ENCODE measurements at places on chromosomes 3 and 15.

GRCh38 chr3:42081838-42082473 is 9.2 kb upstream of the TRAK1 start:
- no peak for DNase-seq

DNA sequence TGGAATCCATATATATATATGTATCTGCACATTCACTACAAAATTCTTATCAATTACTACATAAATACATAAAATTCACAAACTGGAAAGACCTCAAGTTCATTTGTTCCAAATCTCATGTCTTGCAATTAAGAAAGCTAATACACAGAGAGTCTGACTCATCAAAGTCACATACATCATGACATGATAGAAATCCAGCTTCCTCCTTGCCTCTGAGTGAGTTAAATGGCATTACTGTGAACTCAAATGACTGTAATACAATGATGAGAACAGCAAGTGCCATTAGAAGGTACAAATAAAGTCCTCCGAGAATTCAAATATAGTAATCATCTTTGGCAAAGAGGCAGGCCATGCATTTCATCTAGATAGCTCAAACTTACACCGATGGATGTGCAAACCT is 55.1 kb upstream of the AGTR1 start:
- no peak for DNase-seq

DNA sequence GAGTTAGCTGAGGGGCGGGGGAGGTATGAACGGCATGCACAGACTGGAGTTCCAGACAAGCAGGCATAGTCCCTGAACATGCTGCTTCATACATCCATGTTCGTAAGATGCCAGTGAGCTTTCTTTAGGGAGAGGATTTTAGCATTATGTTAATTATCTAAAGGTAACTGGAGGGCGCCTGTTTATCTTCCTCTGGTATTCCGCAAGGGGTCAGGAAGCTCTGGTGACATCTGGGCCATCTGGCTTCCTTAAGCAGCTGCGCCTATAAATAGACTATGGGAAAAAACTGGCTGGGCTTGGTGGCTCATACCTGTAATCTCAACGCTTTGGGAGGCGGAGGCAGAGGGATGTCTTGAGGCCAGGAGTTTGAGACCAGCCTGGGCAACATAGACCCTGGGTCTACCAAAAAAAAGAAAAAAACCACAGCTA is 1.5 kb upstream of the FBXO22 start:
- no peak for DNase-seq

DNA sequence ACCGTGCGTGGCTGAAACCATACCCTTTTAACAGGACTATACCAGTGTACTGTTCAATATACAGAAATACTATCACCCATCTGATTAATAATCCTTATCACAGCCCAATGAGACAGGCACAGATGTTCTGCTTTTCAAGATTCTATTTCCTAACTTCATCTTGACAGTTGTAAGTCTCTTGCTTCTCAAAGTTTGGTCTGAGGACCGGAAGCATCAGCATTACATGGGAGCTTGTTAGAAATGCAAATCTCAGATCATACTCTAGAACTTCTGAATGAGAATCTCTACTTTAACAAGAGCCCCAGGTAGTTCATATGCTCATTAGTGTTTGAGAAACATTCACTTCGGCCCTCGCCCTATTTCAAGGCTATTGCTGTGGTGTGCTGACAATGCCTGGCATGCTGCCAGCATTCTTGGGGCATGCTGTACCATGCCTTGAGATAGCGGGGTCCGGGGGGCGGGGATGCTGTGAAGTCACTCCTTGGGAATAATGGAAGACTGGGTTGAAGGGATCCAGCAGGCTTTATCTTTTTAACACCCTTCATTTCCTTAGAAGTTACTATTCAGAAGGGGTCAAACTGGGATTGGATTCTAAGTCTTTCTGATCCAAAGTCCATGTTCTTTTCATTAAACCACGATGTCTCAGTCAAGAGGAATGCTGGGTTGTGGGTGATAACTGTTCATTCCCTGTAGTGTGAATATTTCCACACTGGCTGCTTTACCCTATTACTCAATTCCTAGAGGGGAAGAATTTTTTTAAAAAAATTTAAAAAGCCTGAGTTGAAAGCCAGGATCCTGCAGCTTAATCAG is 194.7 kb downstream of the LPP start:
- DNase-seq, result no peak

DNA sequence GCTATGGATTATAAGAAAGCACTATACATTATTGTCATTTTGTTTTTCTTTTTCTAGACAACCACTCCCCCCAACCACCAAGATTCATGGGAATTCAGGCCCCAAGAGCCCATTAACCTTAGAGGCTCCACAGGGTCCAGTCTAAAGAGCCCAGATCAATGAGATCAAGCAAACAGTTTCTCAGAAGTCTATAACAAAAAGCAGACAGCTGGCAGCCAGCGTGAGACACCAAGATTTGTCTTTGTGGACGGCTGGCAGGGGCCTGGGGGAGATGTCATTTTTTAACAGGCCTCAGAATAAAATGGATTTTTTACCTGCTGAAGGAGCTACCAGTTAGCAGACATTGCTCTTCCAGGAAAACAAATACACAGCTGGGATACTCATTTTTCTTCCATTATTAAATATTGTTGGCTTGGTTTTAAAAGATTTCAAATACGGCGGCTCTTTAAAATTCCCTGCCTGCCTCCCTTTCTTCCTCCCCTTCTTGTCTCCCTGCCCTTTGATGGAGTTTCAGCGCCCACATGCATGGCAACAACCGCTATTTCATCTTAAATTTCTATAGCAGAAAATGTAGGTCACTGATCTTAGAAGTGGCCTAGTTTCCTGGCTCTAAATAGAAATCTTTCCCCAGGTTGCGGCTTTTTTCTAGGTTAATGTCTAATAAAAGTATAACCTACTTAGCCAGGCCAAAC is 130.6 kb downstream of the FAM174B start:
- peak; percentile 34 for DNase-seq

DNA sequence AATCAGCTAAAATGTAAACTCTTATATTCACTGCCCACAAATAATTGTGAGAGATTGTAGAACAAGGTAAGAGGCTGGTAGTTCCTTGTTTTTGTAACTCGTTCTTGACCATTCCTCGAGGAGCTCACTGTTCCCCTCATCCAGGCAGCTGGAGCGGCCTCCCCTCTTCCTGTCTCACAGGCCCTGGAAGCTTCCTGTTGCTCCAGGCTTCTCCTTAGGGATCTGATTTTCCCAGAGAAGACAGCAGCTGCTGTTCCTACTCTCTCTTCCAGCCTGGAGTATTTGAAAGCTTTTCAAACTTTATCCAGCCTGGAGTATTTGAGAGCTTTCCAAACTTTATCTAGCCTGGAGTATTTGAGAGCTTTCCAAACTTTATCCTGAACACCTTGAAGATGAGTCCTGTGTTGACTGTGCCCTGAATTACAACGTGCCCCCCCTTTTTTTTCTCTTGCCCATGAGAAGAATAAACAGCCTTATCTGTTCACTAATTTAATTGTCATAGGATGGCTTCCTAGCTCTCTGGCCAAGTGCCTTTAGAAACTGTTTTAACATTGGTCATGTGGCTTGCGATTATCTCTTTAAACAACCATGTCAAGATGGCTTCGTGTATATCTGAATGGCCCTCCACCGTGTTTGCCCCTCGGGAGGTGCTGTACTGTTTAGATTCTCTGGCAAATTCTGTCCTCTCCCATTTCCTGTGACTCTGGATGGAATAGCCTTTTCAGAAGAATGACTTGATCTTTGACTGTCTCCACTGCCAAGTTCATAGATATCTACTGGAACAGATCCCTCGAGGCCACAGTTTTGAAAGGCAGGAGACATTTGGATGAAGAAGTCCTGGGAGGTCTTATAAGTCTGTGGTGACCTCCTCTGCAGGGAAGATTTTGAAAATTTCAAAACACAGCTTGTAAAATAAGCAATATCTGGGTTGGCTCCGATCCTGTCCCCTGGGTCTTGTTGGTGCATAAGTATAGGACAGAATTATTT is 4.8 kb downstream of the ADAMTSL3 start:
- DNase-seq, result no peak

- DNase-seq, result no peak
Observed at GRCh38 chr3:27971600-27971999, 249.5 kb upstream of the EOMES start.

GRCh38 chr15:98155356-98155755 is 194.9 kb downstream of the ARRDC4 start:
- DNase-seq, result no peak

GRCh38 chr3:185739264-185739701 is 85.6 kb downstream of the IGF2BP2 start:
- no peak for DNase-seq

GRCh38 chr3:110738531-110738930 is 333.1 kb upstream of the NECTIN3 start:
- DNase-seq, result no peak

DNA sequence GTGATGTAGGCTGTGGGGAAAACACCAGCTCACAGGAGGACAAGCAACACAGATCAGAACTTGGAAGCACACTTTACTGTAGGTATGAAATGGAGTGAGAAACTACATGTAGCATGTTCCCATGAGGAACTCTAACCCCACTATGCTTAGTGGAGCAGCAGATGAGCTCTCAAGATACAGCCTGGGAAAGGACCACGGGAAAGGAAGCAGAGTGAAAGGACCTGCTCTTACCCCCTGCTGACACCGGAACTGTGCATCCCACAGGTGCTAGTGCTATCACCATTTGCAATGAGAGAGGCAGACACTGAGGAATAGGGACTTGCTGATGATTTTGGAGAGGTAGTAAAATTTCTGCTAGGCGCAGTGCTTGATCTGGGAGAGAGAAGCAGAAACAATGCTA is 28.6 kb downstream of the USP4 start:
- DNase-seq, result no peak

DNA sequence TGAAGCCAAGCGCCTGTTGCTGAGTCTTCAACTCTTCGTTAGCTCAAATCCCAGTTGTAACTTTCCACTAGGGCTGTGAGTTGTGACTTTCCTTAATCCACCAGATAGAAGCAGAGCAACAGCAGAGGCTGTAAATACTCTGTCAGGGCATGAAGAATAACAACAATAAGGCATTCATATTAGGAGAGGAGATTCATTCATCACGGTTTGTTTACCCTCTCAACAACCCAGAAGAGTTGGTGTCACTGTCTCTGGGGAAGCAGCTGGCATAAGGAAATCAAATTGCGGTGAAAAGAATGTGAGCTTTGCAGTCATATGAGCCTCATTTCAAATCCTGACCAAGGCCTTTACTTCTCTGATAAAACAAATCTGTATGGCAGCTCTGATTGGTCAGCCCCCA is 184.8 kb downstream of the SHQ1 start:
- DNase-seq, result no peak

- no peak for DNase-seq
Observed at GRCh38 chr15:29921130-29921601, 98.9 kb upstream of the TJP1 start.

- no peak for DNase-seq
Observed at GRCh38 chr3:122985539-122985938, 42.0 kb downstream of the SEMA5B start.

DNA sequence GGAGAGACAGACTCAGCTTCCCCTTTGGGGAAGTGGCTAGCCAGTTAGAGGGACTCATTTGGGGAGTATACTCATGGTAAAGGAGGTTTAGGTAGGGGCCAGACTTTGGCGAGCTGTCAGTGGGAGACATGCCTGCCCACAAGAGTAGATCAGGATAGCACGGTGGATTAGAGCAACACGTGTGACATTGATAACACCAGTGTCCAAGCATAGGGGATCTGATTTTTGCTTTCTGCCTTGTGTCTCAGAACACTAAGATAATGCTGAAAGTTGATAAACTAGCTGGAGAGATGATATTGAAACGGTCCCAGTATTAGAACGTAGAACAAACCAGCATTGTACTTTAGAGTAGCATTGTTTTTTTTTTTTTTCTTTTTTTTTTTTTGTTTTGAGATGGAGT is 25.9 kb downstream of the MAP6D1 start:
- DNase-seq, result no peak

DNA sequence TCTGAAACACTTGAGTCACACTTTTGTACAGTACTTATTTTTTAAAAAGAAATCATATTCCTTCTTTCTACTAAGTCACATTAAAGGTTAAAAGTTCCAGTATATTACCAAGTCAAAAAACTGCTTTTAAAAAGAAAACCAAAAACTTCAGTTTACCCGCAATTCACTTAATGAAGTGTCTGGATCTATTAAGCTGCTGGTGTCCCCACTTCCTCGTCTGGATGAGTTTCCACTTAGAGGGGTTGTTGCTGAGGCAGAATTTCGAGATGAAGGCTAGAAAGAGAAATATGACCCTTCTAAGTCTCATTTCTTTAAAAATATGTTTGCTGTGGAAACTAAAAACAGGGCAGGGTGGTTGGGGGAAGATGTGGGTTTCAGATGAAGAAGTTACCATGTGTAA is 79.7 kb downstream of the LRRFIP2 start:
- no peak for DNase-seq

- DNase-seq, result peak; percentile 63
Observed at GRCh38 chr15:68421115-68421551, 10.8 kb downstream of the ITGA11 start.

DNA sequence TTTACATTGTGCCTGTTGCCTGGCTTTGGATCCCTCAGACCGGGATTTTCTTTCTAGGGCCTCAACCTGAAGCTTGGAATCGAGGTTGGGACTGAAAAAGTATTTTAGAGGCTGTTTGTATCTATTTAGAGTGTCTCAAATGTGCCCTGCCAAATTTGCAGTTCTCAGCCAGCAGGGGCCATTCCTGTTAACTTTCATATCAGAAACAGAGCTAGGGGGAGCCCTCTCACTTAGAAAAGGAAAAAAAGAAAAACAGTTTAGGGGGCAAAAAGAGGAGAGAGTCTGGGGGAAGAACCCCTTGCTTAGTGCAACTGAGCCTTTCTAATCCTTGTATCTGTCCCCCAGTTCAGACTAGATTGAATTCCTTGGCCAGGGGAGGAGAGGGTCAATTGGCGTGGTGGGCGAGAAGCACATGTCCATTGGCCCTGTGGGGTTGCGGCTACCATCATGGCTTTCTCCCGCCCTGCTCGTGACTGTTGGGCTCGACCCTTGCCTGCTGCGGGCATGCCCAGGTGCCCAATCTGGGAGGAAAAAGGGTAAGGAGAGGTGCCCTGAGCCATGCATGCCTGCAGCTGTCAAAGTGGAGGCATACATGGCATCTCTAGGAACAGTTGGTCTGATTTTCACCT is 101.6 kb downstream of the CFAP44 start:
- DNase-seq, result no peak

DNA sequence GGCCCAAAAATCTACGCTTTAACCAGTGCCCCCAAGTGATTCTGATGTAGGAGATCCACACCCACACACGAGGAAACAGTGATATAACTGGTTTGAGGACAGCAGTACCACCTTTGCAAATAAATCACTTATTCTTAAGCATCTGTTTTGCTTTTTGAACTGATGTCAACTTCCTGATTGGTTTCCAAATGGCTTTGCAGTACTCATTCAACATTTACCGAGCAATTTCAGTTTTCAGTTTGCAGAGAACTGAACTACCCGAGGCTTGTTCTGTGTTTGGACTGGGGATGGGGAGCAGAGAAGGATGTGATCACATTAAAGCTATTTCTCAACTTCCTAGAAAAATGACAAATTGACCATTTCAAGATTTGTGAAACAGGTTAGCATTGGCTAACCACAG is 1.1 kb upstream of the GYG1 start:
- no peak for DNase-seq

GRCh38 chr3:100227511-100227921 is 33.3 kb upstream of the TBC1D23 start:
- no peak for DNase-seq

GRCh38 chr3:130759692-130760338 is 13.2 kb upstream of the PIK3R4 start:
- peak; percentile 56 for DNase-seq

Measured in retina (tissue), 1 donor.